ENCODE measurements at places on chromosomes 3 and 15. TPM values are rescaled to one million over a fixed set of nuclear protein-coding genes. Genes with fewer than 3 reads are reported as not detected.

BFSP2 gene
- not detected for polyA plus RNA-seq

INSYN1 gene
- polyA plus RNA-seq: 11.6 TPM

CEP63 gene
- polyA plus RNA-seq: 5.3 TPM

MITF gene
- 0.46 TPM for polyA plus RNA-seq

PLSCR5 gene
- not detected for polyA plus RNA-seq
